ENCODE measurements at places on chromosomes 2 and 18.

DNA sequence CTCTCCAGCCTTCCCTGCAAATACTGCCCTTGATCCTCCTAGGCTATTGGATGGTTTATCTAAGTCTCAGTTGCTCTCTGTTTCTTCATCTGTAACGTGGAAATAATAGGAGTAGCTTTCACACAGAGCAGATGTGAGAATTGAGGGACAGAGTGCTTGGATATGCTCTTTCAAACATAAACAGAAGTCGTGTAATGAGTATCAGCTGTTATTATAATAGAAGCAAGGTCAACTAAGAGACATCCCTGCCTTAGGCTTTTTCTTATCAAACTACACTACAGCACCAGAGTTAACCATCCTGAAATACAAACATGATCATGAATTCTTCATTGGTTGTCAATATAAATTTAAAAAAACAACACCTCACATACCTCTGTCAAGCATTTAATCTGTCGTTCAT, 138.2 kb downstream of the DOK6 start:
- DNase-seq, result no peak

- DNase-seq, result no peak
Observed at GRCh38 chr2:208360259-208361076, 46.1 kb upstream of the PTH2R start.

GRCh38 chr18:60018618-60019462, 119.0 kb downstream of the PMAIP1 start:
- no peak for DNase-seq

DNA sequence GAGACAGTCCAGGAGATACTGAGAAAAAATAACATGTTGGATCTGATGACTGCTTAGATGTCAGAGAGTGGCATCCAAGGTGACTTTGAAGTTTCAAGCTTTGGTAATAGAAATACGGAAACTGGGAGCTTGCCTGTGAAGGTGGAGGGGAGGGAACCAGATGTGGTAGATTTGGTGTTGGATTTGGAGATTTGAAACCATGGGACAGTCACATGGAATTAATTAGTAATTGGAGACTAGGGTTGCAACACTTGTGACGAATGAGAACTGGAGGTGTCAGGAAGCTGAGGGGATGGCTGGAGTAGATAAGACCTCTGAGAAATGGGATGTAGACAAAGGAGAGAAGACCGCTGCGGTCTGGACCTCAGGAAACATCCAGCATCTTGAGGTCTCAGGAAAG, 46.7 kb downstream of the RPL37A start:
- no peak for DNase-seq

GRCh38 chr2:23093513-23093912, 291.5 kb upstream of the KLHL29 start:
- no peak for DNase-seq
